Pons (tissue), 1 donor: ENCODE measurements at places on chromosomes 12 and 14.

- DNase-seq = no peak
Observed at GRCh38 chr12:110862329-110862728, 15.5 kb downstream of the CCDC63 start.

DNA sequence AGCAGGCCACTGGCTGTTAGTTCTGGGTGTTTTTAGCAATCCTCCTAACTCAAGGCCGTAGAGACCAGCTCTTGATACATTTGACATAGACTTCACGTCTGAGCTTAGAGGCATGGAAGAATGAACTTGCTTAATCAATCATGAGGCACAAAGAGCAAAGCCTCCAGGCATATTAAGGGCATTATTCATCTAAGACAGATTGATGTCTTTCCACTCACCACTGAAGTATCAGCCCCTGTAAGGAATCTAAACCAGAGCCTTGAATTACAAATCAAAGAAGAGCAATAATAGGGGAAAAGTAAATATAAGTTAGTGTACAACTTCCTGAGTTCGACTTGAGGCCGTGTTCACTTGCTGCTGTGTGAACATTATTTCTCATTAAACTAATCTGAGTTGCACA, 1470.7 kb downstream of the AACS start:
- DNase-seq = no peak

GRCh38 chr12:27511031-27511722, 12.8 kb upstream of the PPFIBP1 start:
- no peak for DNase-seq

DNA sequence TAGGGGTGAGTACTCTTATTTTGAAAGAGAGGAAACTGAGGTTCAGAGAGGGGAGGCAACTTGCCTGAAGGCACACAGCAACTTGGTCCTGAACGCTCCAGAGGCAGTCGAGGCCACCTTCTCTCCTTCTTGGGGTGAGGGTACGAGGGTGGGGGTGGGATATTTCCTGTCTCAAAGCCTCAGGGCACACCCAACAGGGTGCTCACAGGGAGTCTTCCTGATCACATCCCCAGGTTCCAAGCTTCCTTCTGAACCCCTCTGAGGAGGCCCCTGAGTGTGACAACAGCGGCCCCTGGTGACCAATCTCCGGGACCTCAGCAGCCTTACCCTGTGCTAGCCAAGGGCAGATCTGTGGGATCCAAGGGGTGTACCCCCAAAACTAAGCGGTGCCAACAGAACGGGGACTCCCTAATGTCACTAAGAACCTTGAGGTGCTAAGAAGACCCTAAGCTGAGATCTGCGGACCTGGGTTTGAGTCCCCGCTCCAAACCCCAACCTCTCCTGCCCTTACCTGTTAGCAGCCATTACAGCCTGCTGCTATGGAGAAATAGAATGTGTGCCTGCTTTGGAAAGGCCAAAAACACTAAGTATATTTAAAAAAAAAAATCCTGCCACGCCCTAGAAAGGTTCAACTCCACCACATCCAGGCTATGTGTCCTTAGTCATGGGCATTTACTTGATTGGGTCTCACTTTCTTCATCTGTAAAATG, 57.9 kb downstream of the TRPV4 start:
- peak; percentile 77 for DNase-seq

GRCh38 chr12:113070117-113070906, 13.8 kb downstream of the DTX1 start:
- no peak for DNase-seq

DNA sequence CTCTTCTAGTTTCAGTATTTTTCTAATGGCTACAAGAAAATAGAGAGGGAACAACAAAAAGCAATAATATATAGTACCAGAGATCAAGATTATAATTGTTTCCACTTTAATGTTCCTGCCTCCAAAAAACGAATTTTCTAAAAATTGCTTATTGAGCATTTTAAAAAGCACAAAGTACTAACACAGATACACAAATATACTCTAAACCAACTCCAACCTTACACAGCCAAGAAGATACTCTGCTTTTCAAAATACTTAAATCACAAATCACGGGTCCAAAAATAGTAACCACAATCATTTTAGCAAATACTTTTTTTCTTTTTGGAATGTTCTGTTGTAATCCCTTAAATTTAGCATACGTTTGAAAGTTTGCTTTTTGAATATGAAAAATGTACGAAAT, 2.0 kb downstream of the YAF2 start:
- no peak for DNase-seq

DNA sequence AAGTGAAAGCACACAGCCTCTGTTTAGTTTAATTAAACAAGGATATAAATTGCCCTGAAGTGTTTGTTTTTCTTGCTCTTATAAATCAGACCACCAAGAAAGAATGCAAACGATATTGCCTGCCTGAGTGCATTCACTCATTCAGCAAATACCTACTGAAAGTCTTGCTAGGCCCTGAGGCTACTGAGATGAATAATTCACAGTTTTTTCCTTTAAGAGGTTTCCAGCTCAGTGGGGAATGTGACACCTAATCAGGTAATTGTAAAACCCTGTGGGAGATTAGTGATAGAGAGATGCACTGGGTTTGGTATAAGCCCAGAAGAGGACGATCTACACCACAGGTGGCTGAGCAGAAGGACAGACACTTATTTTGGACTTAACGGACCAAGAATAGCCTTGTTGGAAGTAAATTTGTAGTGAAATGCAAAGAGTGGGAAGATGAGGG, 151.4 kb downstream of the SLC35F4 start:
- no peak for DNase-seq

GRCh38 chr14:73833530-73834260, 17.9 kb upstream of the PTGR2 start:
- DNase-seq = peak; percentile 58

DNA sequence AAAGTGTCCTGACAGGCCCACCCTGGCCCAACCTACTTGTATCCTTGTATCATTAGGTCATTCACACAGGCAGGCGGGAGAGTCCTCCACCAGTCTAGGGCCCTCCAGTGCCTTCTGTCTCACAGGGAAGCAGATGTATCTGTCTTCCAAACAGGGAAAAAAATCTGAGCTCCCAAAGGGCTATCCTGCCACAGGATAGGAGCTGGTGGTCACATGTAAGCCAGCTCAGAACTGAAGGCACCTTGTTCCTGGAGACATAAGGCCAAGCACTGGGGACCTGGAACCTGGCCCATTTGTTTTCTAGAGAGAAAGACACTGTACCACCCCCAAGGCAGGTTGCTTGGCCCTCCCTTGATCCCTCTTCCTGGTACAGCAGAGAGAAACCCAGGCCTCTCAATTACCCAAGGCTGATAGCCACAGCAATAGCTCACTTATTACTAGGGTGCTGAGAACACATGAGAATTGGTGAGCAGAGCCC, 19.4 kb upstream of the PLEKHH1 start:
- DNase-seq = peak; percentile 54

- no peak for DNase-seq
Observed at GRCh38 chr12:88298761-88299242, 156.7 kb downstream of the TMTC3 start.

DNA sequence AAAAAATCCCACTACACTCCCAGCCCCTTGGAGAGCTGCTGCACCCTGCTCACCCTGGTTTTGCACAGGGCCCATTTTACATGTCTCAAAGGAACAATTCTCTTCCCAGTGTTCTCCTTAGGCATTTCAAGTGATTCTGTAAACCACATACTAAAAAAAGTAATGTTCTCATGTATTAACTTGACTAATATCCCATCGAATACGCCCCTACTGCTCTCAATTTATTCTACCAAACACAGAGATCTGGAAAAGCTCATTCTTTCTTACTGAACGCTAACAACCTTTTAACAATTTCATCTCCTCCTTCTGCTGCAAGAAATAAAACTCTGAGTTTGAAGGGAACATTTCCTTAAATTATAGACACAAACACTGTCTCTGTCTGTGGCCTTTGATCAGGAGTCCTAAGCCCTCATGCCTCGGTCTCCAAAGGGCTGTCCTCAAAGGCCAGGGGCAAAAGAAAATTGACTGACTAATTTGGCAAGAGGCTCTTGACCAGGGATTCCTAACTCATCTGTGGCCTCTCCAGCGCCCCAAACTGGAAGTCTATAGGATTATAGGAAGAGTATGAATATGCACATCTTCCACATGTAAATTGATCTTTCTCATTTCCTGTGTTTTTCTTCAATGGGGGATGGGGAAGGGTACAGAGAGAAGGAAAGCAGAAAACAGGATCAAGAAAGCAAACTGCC, 17.1 kb upstream of the TSPAN11 start:
- no peak for DNase-seq

- no peak for DNase-seq
Observed at GRCh38 chr14:59832653-59833294, 37.8 kb downstream of the RTN1 start.

- no peak for DNase-seq
Observed at GRCh38 chr14:22418631-22419030, 170.4 kb downstream of the DAD1 start.

- no peak for DNase-seq
Observed at GRCh38 chr12:49889361-49890095, 14.2 kb downstream of the FAIM2 start.

GRCh38 chr14:49975276-49975675, 82.4 kb downstream of the ARF6 start:
- no peak for DNase-seq

DNA sequence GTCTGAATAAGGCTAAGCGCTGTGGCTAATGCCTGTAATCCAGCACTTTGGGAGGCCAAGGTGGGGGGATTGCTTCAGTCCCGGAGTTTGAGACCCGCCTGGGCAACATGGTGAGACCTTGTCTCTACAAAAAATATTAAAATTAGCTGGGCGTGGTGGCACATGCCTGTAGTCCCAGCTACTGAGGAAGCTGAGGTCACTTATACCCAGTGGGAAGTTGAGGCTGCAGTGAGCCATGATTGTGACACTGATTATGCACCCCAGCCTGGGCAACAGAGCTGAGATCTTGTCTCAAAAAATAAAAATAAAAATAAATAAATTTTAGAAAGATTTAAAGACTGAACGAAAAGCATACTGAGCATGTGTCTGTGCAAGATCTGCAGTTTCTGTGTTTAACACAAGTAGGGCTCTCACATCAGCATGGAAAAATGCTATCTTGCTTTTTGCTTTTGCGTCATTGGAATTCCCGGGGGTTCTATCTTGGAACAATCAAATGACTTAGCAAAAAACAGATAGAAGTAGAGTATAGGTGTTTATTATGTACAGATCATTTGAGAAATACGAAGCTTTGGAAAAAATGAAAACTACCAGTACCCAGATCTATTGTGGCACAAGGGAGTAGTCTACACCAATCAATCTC, 161.9 kb downstream of the CAPZA3 start:
- DNase-seq = no peak

DNA sequence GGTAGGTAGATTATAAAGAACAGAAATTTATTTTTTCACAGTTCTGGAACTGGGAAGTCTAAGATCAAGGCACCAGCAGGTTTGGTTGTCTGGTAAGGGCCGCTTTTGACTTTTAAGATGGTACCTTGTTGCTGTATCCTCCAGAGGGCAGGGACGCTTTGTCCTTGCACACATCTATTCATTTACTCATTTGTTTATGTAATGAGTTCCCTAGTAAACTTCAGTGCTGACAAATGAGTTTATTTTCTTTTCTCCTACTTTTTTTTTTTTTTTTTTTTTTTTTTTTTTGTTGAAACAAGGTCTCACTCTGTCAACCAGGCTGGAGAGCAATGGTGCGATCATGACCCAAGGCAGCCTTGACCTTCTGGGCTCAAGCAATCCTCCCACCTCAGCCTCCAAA, 195.7 kb downstream of the FBXL14 start:
- no peak for DNase-seq

GRCh38 chr14:31556191-31556590, 5.0 kb upstream of the NUBPL start:
- no peak for DNase-seq

DNA sequence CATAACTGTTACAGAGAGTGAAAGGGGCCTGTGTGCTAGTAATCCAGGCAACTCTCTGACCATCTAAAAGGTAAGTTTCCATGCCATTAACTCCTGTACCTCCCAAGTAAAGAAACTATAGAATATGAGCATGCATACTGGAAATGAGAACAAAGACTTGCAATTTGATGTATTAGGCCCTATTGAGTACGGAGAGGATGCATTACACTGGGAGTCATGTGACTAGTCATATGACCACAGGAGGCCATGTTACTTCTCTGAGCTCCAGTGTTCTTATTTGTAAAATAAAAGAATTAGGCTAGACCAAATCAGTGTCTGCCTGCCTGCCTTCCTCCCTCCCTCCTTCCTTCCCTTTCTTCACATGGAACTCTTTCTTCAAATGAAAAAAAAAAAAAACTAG, 440.1 kb upstream of the CCDC196 start:
- no peak for DNase-seq

DNA sequence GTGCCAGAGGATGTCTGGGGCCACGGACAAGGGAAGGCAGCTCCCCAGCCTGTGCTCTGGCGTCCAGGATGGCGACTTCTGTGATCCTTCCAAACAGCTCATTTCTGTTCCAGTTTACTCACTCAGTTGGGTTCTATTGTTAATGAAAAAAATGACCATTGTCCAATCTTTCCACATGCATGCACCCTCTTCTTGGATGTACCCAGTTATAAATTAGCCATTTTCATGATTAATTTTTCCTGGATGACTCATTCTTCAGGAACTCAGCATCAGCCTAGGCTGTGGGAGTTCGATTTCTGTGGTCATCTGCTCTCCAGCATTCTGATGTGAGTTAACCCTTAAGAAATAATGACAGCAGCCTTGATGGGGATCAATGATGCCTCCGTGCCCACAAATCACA, 926.8 kb downstream of the BCL11B start:
- no peak for DNase-seq

DNA sequence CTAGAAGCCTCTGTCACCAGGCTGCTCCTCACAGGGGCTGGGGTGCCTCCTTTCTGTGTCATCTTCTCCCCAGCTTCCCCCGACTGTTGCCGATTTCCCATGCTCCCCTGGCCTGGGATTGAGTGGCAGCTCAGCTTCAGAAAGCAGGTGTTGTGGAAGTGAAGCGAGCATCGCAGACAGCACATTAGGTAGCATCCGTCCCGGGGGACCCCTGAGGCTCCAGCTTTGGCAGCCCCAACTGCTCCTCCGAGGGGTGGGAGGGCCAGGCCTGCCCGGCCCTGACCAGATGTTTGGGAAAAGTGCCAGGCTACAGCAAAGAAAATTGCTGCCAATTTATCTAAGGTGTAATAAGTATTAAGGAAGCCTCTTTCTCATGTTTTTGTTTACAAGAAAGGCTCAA, 1045.6 kb downstream of the BCL11B start:
- DNase-seq = no peak
